ENCODE measurements at places on chromosomes 5 and 9. TPM values are rescaled to one million over a fixed set of nuclear protein-coding genes. Genes with fewer than 3 reads are reported as not detected.

GRCh38 chr9:1960342-1961042, 54.7 kb upstream of the SMARCA2 start:
- DNase-seq = no peak

DNA sequence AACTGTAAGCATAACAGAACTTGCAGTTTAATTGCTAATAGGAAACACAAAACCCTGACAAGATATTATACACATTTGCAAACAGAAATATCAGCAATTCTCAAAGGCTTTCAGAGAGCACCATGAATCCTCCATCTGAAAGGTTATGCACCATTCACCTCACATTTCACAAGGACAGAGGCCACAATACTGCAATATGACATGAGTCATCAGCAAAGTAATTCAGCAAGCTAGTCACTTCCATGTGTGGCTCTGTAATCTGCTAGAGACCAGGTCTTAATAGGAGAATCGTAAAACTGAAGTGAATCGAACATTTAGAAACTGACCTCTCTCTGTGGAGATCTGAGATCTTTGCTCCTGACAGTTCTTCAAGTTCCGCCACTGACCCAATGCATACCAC, 28.3 kb downstream of the IARS1 start:
- DNase-seq = no peak

MRPS2 gene
- 57.3 TPM for total RNA-seq

- DNase-seq = peak; percentile 61
These were observed 28.4 kb downstream of the ZDHHC11B start for GRCh38 chr5:756171-756570.

GRCh38 chr5:116377276-116378006, 197.2 kb downstream of the SEMA6A start:
- DNase-seq = no peak

PCDH1 gene
- total RNA-seq = 165 TPM

GRXCR2 gene
- not detected for total RNA-seq

DNA sequence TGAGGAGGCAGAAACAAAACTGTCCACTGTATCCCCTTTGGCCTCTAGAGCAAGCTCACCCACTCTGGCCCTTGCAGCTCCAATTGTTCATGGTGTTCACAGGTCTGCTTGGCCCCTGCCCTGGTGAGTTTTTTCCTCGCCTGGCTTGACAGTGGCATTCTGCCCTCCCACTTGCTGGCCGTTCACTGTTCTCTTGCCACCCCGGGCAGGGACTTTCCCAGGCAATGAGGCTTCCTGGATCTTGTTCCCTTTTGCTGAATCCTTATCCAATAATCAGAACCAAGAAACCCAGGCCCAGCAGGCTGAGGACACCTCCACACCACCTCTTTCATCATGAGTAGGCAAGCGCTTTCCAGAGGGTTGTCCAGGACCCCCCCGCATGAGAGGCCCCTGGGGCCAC, 31.2 kb downstream of the ZNF618 start:
- DNase-seq = no peak

DNA sequence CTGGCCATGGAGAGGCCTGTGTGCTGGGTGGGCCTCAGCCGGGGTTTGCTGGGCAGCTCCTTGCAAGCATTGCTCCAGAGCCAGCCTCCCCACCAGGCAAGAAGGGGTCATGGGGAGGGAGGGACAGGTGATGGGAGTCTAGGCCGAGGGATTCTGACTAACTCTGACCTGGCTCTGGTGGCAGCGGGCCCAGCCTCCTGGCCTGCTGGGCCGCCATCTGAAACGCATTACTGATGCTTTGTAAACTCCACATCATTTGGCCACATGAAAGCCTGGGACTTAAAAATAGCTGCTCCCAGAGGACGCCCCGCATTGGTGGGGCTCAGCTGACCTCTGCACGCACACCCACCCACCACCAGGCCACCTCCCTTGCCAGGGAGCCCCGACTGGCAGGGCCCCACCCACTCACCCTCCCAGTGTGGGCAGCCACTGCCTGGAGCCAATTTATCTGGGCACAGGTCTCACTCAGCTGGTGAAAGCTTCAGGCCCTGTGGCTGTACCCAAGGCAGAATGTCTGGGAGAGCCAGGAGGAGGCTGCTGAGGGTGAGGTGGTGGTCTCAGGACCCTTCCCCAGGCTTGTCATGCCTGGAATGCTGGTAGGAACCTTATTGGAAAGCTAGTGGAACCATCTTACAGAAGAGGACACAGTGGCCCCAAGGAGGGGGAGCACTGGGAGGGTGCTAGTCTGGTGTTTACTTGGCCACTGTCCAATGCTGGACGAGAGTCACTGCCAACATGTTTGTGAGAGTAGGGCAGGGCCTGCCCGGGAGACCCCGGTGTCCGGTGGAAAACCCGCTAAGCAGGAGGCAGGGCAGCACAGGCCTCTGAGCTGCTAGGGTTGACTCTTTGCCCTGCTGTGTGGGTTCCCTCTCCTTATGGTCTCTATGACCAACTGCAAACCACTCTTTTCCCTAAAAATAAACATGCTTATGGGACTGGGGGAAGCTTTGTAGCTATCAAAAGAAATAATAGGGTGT, 10.8 kb downstream of the TCF7 start:
- DNase-seq = peak; percentile 49

DNA sequence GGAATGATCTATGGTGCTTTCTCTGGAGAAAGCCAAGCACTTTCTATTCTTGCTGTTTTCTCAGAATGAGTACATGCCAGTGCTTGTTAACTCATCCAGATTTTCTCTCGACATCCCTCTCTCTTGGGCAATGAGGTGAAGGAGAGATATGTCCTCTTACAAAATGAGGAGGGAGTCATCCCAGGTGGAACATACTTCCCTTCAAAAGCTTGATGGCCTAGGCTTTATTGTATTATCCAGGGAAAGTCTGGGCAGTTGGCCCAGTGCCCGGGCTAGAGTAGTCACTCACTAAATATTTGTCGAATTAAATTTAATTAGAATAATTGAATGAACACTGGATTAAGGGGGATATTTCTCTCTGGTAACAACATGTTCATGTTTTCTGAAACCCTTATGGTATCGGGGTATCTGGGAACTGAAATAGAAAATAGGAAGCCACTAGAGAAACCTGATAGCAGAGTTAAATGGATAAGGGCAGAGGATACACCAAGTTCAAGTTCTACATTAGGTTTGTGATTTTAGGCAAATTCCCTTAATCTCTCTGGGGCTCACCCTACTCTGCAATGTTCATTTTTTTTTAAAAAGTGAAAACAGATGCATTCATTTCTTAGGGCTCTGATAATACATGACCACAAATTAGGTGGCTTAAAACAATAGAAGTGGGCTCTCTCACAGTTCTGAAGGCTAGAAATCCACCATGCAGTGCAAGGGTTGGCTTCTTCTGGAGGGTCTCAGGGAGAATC, 99.6 kb downstream of the LIFR start:
- no peak for DNase-seq

GNPDA1 gene
- 185 TPM for total RNA-seq

GRCh38 chr9:99224445-99224844, 2.4 kb downstream of the SEC61B start:
- no peak for DNase-seq

DNA sequence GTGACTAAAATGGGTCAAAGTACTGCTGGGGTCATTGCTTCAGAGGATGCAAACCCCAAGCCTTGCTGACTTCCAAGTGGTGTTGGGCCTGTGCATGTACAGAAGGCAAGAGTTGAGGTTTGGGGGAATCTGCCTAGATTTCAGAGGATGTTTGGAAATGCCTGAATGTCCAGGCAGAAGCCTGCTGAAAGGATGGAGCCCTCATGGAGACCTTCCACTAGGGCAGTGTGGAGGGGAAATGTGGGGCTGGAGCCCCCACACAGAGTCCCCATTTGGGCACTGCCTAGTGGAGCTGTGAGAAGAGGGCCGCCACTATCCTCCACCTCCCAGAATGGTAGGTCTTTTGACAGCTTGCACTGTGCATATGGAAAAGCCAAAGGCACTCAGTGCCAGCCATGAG, 377.7 kb upstream of the TRPC7 start:
- DNase-seq = no peak

DNA sequence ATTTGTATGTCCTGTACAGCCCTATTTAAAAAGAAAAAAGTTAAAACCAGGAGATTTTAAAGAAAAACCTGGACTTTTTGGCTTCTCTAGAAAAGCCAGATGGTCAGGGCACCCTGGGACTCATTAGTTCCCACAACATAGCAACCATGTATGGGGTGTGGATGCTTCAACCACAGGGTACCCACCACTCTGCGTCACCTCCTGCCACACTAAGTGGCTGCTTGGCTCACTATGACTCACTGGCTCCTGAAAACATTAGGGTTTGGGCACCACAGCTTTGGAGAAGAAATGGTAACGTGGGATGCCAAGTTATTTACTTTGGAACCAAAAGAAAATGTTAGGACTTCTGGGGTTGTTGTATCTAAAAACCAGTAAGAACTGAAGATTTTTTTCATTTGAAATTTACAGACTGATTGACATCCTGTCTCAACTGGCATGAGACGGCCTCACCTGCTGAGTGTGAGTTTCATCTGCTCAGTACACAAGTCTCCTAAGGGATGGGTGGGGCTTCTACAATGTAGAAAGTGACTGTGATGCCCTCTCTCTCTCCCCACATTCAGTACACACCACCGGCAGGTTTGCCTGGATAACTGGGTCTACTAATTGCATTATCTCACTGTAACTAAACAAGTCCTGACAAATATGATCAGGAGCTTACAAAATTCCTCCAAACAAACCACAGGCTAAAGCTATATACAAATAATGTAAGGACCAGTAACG, 103.9 kb downstream of the ESM1 start:
- no peak for DNase-seq

GRCh38 chr5:154575546-154576428, 97.8 kb upstream of the HAND1 start:
- DNase-seq = no peak

- no peak for DNase-seq
These were observed 105.6 kb upstream of the PCA3 start for GRCh38 chr9:76658510-76659231.

GRCh38 chr5:68562308-68562707, 346.8 kb downstream of the PIK3R1 start:
- no peak for DNase-seq

DAP gene
- 117 TPM for total RNA-seq

DNA sequence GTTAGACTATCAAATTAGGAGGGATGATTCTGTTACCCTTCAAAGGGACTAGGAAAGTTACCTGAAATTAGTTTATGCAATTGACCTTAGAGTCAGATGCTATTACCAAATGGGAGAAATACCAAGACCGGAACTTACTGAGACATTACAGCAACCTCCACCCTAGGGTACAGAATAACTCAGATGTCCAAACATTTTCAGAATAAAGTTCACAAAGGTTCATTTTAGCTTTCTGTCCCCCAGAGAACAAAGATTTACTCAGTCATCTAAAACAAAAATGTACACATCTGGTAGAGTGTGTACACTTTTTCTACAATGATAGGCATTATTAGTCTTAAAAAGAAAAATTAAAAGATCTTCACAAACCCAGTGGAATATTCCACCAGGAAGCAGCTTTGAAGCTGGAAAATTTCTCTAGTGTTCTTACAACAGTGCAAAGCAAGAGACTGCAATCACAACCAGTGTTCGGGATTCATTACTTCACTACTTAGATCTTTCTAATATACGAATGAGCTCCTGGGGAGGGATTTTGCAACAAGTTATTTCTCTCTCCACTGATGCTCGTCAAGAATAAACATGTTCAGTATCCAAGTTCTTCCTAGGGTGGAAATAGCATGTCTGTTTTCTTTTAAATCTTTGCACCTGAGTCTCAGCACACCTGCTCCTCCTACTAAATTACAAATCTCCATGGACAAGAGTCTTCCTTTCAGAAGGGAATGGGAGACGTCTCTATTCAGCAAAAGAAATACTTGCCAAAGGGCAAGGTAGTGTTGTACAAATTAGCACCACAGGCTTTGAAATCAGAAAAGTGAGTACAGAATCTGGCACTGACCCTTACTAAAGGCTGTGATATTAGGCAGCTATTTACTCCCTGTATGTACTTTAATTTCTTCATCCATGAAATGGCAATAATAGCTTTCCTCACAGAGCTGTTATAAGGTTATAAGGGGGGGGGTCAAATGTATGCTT, 8.8 kb downstream of the ETF1 start:
- no peak for DNase-seq

DNA sequence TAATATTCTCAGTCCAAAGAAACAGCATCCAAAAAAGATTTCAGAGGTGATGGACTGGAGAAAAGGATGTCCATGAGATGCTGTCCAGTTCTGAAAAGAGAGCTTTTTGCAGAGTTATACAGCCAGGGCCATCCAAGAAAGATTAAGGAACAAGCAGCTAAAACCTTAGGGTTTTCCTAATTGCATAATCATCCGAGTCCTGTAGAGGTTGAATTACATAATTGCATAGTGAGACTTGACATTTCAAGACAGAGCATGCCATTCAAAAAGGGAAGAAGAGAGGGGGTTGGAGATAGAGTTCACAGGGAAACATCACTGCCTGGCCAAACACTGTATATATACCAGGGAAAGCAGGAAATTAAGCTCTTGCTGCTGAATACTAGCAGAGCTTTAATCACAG, 1729.2 kb upstream of the WWC1 start:
- DNase-seq = no peak

ORM1 gene
- 53.3 TPM for total RNA-seq

DNA sequence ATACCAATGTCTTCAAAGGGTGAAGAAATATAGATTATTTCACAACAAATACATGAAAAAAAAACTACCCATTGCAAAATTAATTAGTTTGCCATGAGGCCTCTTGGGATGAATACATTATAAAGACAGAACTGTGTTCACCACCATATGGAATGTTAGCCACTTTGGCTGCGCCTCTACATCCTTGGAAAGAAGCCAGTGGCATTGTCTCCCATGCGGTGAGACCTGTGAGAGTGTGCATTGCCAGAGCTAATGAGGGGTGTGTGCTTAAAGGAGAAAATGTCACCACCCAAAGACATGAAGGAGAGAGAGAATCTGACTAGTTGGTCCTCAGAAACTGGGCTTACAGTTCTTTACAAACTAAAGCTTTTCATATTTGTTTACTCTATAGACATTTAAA, 110.6 kb downstream of the PLPPR1 start:
- DNase-seq = no peak

DNA sequence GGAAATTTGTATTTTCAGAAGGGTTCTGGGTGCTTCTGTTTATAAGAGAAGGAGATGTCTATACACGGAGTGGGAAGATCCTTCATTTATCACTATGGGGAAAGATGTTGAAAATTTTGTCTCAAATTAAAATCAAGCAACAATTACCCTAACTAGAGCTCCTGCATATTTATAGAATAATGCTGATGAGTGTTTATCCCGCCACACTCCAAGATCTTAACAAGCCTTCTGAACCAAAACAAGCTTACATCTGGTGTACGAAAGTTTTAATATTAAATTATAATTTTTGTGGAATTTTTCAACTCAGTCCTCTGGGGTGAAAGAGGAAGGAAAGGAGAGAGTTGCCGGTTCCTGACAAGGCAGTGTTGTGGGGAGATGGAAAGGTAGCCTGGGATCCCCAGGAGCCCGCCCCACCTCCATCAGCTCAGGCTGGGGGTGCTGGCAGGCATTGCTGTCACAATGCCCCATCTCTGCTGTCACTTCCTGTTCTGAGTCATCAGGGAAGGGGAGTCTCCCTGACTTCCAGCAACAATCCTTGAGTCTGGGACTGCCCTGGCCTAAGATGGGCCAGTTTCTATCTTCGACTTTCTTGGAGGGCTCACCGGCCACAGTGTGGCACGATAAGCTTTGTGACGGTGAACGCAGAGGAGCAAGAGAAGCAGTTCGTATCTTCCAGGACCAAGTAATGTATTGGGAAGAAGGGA, 64.5 kb downstream of the ERAP1 start:
- DNase-seq = no peak

Measured in ascending aorta (tissue), 2 donors.